LoVo (cell line): ENCODE measurements at places on chromosomes 6 and 20.
A peak's percentile ranks its signal among the peaks of the same experiment; 100 is the strongest.

GRCh38 chr20:46951405-46951804 lies 56.8 kb downstream of the EYA2 start:
- DNase-seq, result no peak

GRCh38 chr6:16238057-16238962 lies at the start of gene GMPR:
GMPR (plus strand) TSS chr6:16238587; CDS start chr6:16238694, 107 bp downstream.
- DNase-seq, result peak; percentile 72

GRCh38 chr6:7542874-7543624 lies 1.6 kb downstream of the DSP start:
- DNase-seq, result peak; percentile 83

- DNase-seq, result peak; percentile 20
These were observed 692.9 kb downstream of the QKI start for GRCh38 chr6:164107297-164107995.

GRCh38 chr6:135033238-135033637 lies 21.4 kb downstream of the HBS1L start:
- DNase-seq, result no peak

DNA sequence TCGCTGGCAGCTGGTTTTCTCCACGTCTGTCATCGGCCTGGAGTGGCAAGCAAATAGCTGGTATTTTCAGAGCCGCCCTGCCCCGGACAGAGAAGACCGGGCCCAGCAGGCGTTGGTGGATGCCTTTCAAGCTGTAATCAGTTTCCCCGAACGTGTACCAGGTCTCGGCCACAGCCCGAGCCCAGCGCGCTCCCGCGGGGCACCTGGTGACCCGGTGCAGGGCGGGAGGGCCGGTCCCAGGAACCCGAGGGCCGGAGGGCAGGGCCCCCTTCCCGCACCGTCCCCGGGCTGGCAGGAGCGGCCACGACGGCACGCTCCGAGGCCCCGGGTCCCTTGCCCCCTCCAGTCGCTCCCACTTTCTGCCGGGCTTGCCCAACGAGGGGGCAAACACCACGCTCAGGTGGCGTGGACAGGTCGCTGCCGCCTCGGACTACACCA lies 348 bp upstream of the PYGB start:
- no peak for DNase-seq

- DNase-seq, result no peak
These were observed 1130.3 kb upstream of the CITED2 start for GRCh38 chr6:140504776-140505175.

DNA sequence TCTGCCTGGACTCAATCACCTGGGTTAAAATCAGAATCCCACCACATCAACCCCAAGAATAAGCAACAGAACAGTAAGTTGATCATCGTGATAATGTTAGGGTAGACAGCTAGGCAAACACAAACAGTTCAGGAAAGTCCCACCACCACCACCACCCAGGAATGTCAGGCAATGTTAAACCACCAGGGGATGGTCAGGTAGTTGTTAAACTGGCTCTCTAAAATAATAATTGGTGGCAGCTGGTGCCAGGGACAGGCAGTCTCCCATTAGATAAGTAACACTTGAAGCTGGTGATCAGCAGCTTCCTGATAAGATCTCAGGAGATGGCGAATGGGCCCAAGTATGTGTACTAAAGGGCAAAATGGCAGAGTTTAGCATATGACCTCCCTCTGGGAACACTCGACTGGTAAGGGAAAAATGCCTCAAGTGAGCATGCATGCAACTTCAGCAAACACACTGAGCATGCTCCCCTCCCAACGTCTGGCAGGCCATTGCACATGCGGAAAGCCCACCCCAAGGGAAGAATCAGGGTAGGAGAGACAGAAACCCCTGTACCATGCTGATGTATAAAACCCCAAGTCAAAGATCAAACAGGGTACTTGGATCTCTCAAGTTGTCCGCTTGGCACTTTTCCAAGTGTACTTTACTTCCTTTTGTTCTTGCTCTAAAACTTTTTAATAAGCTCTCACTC lies 66.6 kb downstream of the IPCEF1 start:
- no peak for DNase-seq

GRCh38 chr6:122075084-122075838 lies 324.2 kb upstream of the HSF2 start:
- no peak for DNase-seq

GRCh38 chr20:37742131-37742530 lies 48.3 kb downstream of the CTNNBL1 start:
- DNase-seq, result no peak

DNA sequence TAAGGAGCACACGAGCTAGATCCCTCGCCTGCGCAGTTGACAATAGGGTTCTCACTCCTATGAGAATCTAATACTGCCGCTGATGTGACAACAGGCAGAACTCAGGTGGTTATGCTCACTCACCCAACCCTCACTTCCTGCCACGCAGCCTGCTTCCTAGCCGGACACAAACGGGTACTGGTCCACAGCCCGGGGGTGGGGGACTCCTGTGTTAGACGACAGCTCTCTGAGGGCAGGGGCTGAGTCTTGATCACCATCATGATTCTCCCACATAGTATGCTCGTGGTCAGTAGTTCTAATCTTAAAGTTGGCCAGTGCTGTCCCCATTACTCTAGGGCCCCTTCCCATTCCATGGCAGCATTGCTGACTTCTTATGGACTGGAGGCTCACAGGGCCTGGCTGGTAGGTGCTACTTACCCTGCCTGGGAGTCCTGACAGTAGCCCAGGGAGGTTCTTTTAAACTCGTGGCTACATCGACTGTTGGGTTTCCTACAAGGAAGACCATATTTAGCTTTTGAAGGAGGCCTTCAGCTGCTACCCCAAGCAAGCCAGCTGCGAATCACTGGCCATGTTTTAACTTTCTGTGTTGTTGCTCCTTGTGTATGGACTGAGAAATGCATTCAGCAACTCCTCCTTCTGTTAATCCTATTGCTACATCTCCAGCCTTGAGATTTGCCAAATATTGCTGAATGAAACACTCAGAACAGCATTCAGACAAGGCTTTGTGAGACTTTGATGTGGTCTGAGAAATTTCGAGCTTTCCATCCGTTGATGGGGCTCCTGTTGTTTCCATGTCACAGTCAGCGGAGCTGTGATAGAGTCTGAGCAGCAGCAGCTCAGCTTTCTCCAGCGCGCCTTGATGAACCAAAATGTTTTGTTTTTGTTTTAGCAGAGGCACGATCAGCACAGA lies 300.3 kb downstream of the NRN1 start:
- no peak for DNase-seq
